ENCODE measurements at places on chromosomes 4 and X.
A peak's percentile ranks its signal among the peaks of the same experiment; 100 is the strongest.

- peak; percentile 23 for DNase-seq
These were observed 19.2 kb upstream of the WFS1 start for GRCh38 chr4:6250235-6250983.

- no peak for DNase-seq
These were observed 267.5 kb downstream of the FAT4 start for GRCh38 chr4:125582302-125582701.

DNA sequence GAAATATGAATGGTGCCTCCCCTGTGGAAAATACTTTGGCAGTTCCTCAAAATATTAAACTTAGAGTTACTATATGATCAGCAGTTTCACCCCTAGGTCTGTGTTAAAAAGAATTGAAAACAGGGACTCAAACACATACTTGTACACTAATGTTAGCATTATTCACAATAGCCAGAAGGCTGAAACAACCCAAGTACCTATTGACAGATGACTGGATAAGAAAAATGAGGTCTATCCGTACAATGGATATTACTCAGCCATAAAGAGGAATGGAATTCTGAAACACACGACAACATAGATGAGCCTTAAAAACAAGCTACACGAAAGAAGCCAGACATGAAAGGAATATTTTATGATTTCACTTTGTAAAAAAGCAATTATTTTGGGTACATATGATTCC lies 54.9 kb downstream of the PGRMC2 start:
- no peak for DNase-seq

DNA sequence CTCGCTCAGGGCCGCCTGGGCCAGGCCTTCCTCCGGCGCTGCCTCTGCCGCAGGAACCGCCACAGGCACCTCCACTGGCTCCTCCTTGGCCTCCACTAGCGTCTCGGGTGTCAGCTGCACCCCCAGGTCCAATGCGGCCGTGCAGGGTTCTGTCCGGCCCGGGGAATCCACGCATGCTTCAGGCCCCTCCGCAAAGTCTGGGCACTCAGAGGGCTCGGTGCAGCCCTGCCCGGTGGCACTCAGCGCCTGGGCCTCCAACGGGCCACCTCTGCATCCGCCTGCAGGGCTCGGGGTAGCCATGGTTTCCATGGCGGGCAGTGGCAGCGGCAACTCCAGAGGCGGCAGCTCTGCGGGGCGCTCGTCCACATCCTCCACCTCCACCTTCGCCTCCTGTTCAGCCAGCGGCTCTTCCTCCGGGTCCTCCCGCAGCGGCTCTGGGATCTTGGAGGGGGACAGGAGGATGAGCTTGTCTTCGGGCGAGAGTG lies 74.9 kb upstream of the UCP1 start:
- no peak for DNase-seq

DNA sequence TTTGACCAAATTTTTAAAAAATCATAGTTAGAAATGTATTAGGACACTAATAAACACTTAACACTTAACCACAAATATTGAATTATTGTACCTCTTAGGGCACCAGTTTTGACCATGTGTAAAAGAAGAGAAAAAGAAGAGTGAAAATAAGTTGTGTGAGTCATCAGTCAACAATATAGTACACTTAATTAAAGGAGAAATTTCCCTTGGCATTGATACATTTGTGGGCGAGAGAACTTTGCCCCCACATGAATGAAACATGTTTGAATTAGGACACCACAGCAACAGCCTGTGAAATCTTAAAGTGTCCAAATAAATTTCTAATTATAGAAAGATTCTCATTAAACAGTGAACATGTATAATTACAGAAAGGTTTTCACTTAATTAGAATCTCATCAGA lies 1292.8 kb upstream of the TENM3 start:
- no peak for DNase-seq

DNA sequence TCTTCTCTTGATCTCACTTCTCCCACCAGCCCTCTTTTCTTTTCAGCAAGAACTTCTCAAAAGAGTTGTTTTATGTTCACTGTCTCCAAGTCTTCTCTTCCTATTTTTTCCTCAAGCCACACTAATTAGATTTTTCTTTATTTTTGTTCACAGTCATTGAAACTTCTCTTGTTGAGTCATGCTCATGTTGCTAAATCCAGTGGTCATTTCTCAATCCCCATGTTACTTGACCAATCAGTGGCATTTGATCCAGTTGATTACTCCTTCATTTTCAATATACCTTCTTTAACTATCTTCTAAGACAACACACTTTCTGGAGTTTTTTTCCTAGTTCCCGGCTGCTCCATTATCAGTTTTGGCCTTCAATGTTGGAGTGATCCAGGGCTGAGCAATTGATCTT lies 103.1 kb upstream of the LSM6 start:
- no peak for DNase-seq

DNA sequence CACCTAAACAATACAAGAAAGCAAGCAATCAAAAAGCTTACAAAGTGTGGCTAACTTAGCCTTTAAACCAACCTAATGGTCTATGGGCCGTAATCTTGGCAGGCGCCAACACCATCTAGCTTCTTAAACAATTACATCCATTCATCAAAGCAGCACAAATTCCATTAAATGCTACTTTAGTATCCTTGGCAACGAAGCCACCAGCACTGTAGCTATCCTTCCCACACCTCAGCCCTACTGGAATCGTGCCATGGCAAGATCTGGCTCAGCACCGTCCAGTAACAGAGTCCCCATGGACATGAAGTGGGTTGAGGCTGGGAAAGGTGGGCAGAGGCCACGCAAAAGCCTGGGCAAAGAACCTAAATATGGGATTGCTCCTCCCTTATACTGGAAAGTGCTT lies 91.6 kb upstream of the MAP3K15 start:
- DNase-seq: no peak

DNA sequence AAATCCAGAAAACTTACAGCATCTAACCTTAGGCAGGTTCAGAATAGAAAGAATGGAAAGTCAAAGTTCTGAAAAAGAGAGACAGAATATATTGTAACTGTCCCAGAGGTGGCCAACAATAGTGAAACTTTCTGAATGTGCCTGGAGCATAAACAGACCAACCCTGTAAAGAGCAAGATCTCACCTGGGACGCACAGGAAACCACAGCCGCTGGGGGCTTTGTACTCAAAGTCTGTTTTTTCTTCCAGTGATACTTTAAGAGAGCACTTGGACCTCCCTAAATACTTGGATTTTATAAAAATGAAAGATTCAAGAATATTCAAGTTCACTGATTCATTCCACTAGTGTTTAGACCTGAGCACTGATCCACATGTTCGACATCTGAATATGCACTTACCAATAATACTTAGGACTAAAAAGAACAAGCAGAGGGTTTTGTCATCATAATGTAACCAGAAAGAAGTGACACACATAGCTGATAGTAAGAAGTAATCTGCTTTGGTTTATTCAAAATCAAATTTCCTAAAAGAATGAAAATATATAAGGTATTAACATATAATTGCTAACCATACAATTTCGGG lies 35.3 kb downstream of the ARAP2 start:
- DNase-seq: no peak

- DNase-seq: no peak
These were observed 91.1 kb upstream of the SMAD1 start for GRCh38 chr4:145390571-145390970.

- DNase-seq: no peak
These were observed 22.0 kb downstream of the NDNF start for GRCh38 chr4:121050300-121050699.

DNA sequence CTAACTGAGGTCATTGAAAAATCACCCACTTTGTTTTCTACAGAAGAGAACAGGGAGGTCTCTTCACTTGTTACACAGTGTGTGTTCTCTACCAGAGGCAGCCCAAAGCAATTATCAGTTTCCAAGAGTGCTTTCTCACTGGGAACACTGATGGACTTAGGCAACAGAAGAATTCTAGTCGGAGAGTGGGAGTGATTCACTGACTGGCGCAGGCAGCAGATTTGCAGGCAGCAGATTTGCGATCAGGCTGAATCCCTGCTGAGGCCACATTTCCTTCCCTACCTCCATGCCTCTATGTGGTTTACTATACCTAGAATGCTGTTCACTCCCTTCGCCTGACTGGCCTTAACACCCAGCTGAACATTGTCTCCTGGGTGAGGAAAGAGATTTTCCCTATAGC lies 6.6 kb downstream of the OCIAD2 start:
- no peak for DNase-seq

DNA sequence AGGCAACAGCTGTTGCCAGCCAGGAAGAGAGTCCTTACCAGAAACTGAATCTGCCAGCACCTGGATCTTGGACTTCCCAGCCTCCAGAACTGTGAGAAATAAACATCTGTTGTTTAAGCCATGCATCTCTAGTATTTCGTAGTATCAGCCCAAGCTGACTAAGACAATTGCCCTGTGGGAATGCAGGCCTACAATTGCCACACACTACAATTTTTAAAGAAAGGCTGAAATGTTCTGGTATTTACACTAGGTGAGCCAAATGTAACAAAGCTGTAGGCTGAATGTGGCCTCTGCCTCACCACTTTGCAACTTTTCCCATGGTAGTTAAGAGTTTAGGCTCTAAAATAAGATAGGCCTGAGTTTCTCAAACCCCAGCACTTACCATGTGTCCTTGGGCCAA lies 59.1 kb downstream of the SPATA18 start:
- no peak for DNase-seq

DNA sequence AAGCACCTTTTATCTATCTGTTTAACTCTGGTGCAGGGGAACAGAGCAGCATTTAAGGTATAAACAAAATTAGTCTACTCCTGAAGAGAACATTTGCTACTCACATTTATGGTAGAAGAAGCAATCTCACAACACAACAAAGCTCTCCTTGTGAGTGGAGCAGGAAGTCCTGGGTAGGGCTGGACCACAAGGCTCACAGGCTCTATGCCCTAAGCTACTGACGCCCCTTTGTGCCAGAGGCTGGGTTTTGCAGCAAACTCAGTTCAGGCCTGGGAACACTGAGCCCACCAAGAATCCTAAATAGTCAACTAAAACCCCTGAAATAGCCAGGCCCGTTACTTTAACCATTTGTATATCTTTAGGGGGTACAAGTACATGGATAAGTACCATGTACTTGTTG lies 4.7 kb upstream of the ZXDB start:
- DNase-seq: no peak

- no peak for DNase-seq
These were observed 750.5 kb upstream of the HTR2C start for GRCh38 chrX:113833096-113834055.

- DNase-seq: no peak
These were observed 191.3 kb downstream of the KCNIP4 start for GRCh38 chr4:21757248-21757647.

DNA sequence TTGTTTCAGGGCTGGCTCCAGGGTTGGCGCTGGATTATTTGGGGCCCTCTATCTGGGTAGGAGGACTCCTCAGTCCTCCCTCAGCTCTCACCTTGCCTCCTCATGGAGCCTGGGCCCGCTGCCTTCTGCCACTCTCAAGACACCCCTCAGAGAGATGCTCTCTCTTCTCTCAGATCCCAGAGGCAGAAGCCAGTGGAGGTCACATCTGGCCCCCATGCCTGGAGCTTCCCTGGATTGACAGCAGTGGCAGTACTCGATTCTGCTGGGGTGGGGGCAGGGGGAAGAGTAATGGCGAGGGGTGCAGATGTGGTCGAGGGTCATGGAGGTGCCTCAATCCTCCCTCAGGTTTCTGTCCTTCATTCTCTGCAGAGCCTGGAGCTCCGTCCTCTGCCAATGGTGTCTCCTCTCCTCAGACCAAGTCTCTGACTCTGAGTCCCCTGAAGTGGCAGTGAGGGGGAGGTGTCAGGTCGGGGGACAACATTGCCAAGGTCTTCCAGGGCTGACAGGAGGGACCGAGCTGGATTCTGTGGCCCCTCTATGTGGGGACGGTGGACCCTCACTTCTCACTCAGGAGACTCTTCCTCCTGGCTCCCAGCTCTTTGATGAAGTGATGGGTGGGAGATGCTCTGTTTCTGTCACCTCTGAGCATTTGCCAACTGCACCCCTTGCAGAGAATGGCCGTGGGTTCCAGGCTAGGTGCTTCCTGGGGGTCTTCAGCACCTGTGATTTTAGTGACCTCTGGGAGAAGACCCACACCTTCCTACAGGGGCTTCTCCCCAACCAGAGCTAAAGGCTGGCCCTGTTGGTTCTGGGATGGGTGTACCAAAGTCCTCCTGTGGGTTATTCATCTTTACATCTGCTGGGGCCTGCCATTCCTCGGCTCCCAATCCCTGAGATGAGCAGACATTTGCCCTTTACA lies 10.9 kb upstream of the HSFX1 start:
- DNase-seq: no peak

DNA sequence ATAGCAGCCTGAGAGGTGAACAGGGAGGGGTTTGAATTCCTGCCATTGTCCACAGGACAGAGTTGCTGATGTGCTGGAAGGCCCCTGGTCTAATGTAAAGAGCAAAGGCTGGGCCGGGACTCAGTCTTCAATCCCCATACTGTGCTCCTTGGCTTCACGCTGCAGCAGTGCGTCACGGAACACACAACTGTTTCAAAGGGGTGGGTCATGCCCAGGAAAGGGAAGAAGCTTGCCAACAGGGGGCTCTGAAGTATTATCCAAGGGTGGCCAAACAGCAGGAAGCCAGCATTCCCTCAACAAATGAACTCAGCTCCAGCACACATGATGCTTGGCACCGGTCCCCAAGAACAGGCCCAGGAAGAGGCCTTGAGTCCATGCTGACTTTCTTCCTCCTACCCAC lies 122.5 kb downstream of the NFKB1 start:
- DNase-seq: no peak

GRCh38 chr4:183987987-183988392 lies 82.9 kb downstream of the STOX2 start:
- DNase-seq: peak; percentile 65

DNA sequence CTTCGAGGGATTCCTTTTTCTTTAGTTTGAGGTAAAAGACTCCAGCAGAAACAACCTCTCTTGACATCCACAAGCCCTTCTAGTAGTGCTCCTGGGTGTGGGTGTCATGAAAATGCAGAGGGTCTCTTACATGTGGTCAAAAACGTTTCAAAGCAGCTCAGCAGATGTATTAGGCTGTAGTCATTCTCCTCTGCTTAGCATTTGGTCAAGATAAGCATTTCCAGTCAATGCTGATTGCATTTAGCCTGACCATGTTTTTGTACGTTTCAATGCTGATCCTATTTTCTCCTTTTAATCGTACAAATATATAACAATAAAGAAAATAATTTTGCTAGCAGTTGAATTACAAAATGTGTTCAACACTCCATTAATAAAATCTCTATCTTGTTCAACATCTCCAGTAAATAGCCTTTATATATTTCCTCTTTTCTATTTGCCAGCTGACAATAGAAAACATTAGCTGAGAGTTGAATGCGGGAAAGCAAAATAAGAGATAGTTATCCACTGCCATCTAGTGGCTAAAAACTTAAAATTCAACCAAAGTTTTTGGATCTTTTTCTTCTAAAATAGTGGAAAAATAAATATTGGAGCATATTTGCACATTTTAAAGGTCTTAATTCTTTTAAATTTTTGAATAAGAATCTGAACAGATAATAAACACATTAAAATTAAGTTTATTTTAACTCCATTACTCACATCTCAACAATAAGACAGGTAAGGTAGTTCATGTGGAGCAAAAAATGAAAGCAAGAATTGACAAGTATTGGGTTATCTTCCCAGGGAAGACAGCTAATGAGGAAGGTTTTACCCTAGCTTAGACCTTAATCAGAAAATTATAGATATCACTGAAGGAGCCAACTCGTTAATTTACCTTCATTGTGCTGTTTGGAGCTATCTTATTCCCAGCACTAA lies 15.2 kb upstream of the PACRGL start:
- no peak for DNase-seq

GRCh38 chr4:54169176-54169575 lies 59.9 kb upstream of the PDGFRA start:
- DNase-seq: no peak

GRCh38 chr4:7799306-7799705 lies 140.4 kb downstream of the AFAP1 start:
- no peak for DNase-seq

Measured in keratinocyte (primary cell).